Stimulated activated CD8-positive, alpha-beta memory T cell treated with anti-CD3 and anti-CD28 coated beads, Interleukin-15, amount 100 ng/mL, for 24 hours (primary cell): ENCODE measurements at places on chromosomes 3 and 15.

DNA sequence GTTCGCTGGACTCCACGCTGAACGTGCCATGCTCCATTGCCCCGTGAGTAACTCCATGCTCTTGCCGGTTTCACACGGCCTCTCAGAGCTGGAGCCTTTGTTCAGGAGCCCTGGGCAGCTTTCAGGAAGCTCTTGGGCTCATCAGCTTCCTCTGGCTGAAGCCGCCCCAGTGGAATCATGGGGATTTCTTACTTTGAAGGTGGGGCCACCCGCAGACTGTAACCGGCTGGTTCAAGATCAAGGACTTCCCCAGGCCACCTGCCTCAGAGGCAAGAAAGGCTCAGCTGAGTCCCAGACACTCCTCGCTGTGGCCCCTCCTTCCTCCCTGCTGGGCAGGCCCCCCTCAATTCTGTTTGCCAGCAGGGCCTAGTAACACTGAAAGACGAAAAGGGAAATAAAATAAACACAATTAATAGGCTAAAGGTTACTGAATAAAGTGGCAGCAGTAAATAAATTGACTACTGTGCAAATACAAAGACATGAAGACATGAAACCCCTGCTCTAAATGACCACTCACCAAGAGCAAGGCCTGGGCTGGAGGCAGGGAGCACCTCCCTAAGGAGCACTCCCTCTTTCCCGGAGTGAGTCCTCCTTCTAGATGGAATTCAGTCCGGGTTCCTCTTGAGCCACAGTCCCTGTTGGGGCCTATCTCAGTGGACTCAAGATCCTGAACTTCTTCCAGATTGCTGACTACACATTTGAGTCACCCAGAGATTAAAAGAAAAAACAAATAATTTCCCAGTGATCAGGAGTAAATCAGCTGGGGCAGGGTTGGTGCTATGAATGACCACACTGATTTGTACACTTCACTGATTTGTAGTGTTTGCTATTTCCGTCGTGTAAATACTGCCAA, 51.0 kb downstream of the ZDHHC19 start:
- DNase-seq, result no peak

DNA sequence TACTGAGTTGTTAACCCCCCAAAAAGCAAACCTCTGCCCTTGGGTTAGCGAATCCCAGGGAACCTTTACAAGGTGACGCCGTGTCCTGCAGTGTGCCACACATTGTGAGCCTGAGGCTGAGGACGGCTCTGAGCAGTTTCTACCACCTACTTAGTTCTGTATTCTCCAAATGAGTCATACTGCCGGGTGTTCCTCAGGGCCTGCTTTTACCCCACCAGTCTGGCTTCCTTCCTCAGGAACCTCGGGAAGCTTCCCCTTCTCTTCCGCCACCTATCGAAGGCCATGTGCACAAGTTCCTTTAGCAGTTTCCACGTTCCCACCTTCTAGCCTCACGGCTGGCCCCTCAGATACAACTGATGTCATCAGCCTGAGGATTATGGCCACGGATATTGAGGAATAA, 384.0 kb upstream of the TPM1 start:
- DNase-seq, result no peak

- DNase-seq, result no peak
Observed at GRCh38 chr3:132001036-132001435, 33.8 kb downstream of the CPNE4 start.

- DNase-seq, result no peak
Observed at GRCh38 chr3:187281191-187281714, 10.3 kb downstream of the MASP1 start.

- no peak for DNase-seq
Observed at GRCh38 chr3:39147711-39148434, 5.5 kb downstream of the CSRNP1 start.

DNA sequence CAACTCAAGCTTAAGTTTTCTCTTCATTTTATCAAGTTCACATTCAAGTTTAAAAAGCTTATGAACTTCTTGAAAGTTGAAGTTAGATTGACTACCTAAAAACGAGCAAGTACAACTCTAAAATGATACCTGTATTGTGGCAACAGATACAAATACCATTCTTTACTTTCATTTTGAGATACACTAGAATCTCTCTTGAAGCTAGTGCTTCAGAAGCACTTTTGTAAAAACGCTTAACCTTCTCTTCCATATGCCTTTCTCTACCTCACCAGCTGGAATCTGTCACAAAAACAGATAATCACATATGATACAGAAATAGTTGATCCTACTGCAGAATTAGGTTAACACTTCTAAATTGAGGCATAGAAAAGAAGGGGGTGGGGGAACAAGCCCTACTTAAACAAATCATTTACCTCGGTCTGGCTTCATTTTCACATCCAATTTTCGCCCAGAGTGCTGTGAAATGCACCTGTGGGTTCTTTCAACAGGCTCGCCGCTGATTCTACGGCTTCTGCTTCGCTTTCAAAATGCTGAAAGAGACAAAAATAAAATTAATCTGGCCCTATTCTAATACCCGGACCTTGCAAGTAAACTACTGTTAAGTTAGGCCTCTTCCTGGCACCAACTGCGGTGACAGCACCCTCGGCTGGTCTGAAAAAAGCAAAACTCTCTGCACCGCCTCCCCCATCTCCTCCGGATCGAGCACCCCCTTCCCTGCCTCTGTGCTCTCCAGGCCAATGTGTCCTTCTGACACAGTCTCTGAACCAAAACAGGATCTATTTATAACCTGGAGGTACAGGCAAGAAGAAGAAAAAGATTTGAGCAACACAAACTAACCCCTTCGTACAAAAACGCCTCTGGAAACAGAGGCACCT, 1.4 kb downstream of the ATOSA start:
- DNase-seq, result peak; percentile 5

- DNase-seq, result no peak
Observed at GRCh38 chr15:78946493-78946892, 1.6 kb upstream of the CTSH start.

- DNase-seq, result no peak
Observed at GRCh38 chr15:66133247-66133885, 120.2 kb downstream of the MEGF11 start.

- DNase-seq, result no peak
Observed at GRCh38 chr15:81068516-81068915, 65.6 kb upstream of the CFAP161 start.

- DNase-seq, result no peak
Observed at GRCh38 chr15:90451053-90451850, 63.2 kb downstream of the IQGAP1 start.

- DNase-seq, result no peak
Observed at GRCh38 chr3:158737976-158738615, 5.8 kb upstream of the RARRES1 start.

DNA sequence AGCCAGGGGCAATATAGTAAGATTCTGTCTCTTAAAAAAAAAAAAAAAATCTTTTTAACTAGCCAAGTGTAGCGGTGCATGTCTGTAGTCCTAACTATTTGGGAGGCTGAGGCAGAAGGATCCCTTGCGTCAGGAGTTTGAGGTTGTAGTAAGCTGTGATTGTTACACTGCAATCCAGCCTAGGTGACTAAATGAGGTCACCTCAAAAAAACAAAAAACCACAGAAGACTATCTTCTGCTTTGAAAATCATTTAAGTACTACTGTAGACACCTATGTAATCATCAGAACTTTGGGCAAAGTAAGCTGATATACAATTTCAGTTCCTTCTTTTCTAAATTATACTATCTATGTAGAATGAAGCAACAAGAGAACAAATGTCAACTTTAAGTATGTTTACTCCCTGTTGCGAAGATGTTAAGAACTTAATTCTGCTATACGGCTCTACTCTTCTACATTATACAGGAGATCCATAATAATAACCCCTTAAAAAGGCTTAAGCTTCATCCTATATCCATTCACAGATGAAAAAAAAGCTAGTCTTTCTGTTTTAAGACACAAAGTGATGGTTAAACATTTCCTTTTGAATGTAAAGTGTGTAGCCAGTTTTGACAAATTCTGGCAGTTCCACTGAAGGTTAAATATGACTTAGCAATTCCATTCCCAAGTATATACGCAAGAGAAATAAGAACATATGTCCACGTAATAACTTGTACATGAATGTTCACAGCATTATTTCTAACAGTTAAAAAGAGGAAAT, 15.2 kb downstream of the DAZL start:
- no peak for DNase-seq

GRCh38 chr3:13867732-13868131, 12.1 kb downstream of the WNT7A start:
- DNase-seq, result no peak

GRCh38 chr3:190099099-190099498, 21.6 kb downstream of the P3H2 start:
- no peak for DNase-seq

DNA sequence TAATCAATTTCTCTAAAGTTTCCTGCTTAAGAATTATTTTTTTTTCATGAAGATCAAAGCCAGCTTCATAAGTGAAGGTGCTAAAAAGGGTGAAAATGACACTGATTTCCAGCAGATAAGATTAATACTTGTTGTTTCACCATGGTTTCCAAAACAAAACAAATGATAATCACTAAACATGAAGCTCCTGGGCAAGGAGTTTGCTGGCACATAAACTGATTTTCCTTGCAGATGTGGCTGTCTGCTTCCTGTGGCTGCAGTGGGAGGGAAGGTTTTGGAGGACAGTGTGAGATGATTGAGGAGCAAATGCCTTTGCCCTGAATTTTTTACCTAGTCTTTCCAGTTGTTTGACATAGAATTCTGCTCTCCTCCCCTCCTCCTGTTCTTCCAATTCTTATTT, 228.8 kb downstream of the DIPK2A start:
- DNase-seq, result no peak

- no peak for DNase-seq
Observed at GRCh38 chr3:35817216-35817615, 177.9 kb downstream of the ARPP21 start.

GRCh38 chr3:140904521-140904920, 37.1 kb upstream of the SLC25A36 start:
- DNase-seq, result no peak

DNA sequence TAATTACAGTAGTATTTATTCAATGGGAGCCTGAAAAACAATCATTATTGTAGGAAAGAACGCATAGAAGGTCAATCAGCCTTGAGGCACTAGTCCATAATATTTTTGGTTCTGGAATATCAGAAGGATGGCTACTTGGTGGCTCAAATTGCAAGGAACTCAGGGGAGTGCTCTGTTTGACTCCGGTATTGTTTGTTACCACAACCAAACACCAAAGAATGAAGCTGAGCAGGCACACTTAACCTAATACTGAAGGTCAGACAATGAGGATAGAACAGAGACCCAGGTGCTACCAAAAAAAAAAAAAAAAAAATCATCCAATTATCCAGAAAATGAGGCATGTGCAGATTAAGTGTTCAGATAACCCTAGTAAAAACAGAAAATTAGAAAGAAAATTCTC, 11.1 kb upstream of the SATB1 start:
- no peak for DNase-seq

DNA sequence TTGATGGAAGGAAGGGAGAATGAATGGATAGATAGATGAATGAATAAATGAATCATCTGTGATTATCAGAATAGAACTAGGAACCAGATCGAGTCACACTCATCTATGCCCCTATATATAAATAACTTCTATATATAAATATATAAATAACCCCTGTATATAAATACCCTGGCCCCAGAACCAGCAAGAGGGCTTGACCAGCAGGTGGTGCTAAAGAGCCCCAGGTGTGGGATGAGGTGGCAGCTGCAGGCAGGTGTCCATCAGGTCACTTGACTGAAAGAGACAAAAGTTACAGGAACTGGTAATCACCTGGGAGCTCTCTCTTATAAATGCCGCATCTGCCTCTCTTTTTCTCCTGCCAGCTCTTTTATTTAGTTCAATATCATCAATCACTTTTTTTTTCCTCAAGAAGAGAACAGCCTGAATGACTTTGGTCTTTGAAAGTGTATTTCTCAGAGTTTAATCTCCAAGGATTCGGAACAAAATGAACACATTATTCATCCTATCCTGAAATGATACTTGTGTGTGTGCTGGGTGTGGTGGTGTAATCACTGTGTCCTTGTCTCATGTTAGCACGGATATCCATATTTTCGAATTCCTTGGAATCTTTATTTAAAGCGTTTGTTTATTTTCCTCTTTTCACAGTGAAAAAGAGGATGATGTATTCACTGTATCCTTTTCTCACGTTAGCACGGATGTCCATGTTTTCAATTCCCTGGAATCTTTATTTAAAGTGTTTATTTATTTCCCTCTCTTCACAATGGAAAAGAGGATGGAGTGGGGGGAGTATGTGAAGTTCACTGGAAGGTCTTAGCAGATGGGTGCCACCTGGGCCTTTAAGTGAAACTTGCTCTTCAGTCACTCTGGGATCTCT, 35.4 kb upstream of the ATG7 start:
- peak; percentile 42 for DNase-seq

GRCh38 chr15:39736412-39737195, 46.0 kb downstream of the FSIP1 start:
- no peak for DNase-seq

GRCh38 chr15:73897441-73898261, 24.3 kb downstream of the TBC1D21 start:
- DNase-seq, result peak; percentile 17

- DNase-seq, result no peak
Observed at GRCh38 chr15:34886134-34886533, 83.4 kb downstream of the AQR start.

- DNase-seq, result no peak
Observed at GRCh38 chr3:69020424-69020823, 6.9 kb upstream of the EOGT start.

- DNase-seq, result no peak
Observed at GRCh38 chr3:14455571-14456317, 53.3 kb downstream of the SLC6A6 start.

DNA sequence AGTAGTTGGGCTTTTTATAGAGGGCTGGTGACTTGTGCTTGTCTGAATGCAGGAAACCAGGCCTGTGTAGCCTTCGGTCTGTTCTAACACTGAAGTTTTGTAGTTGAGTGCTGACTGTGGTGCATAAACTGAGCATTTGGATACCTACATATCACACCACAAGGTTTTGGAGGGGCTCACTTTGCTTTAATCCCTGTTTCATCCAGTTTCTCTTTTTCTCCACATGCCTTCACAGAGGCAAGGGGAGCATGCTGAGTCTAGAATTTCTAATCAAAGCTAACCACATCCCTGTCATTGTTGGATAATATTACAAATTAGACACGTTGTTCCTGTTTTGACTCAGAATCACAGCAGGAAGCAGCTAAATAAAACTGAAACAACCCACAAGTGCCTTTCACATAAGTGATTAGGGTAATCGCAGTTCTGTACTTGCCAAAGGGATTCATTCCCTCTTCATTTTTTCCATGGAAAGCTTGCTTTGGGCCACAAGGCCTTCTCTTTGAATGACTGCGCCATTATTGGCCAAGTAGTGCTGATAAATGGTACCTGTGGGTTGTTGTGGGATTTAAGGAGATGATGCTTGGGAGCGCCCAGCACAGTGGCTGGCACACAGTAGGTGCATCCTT, 48.9 kb downstream of the TGFBR2 start:
- no peak for DNase-seq

GRCh38 chr15:59327942-59328341, 44.7 kb downstream of the MYO1E start:
- no peak for DNase-seq
